ENCODE measurements at places on chromosomes 1 and 21.

GRCh38 chr1:223754681-223755431 lies 42.5 kb downstream of the CAPN2 start:
- DNase-seq = no peak

DNA sequence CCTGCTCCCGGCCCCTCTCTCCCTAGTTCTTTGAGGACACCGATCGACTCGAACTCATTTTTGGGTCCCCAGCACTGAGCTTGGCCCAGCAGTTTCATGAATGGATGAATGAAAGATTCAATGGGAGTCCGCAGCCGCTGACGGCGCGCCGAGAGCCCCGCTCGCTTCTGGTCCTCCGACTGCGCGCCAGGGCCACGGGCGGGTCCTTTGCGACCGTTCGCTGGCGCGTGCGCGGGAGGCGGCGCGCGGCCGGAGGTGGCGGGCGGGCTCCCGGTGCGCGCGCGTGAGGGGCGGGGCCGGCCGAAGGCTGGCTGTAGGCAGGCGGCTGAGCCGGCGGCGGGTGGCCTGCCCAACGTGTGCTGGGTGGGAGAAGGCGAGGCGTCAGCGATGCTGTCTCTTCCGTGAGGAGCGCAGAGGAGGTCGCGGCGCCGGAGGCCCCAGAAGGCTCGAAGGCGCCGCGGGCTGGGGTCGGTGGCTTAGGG lies at the start of gene MAST2:
Gene MAST2 (plus strand): TSS at position 314 of the 482 bp plus-strand sequence. CDS start 284 bp downstream, outside the sequence.
- DNase-seq = peak; percentile 74

DNA sequence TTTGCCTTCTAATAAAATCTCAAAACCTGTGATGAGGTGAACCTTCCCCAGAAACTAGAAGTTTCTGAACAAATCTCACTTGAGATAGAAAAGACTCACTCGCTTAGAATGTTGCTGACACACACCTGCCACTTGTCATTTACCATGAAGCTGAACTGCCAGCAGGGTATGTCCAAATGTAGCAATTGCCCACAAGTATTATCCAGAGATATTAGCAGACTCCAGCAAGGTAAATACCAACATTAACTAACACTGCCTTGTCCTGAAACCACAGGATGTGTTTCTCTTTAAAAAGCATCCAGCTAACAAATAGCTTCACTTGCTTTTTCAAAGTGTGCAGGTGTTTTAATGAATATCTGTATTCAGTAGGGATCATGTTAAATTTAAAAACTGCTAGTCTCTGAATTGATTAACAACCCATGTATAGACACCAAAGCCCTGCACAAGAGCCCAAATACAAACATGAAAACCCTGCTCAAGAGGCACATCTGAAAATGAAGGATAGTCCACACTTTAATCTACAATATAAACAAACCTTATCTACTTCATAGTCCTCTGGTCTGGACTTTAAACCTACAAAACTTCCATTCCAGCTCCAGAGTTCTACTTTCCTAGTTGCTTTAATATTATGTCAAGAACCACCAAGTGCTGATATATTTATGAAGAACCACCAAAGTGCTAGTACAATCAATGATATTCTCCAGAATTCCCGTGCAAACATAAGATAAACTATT lies 19.3 kb downstream of the KRTAP8-1 start:
- DNase-seq = no peak

GRCh38 chr1:21262293-21263051 lies 27.8 kb downstream of the ECE1 start:
- DNase-seq = no peak

DNA sequence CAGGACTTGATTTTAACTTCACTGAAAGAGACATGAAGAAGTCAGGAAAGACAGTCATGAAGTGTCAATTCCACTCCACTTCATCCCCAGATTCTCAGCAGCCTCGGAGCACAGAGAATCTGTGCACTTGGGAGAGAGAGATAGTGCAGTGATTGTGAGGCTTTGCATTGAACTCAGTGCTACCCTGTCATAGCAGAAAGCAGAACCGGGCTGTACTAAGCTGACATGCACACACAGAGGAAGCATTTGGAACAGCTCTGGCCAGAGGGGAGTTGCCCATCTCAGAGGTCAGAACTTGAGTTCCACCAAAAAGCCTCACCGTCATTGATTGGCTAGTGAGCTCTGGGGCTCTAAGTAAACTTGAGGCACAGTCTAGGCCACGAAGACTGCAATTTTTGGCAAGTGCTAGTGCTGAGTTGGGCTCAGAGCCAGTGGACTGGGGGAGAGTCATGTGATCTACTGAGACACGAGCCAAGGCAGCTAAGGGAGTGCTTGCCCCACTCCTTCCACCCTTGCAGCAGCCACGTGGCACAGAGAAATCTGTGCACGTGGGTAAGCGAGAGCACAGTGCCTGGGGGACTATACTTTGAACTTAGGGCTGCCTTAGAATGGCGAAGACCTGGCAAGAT lies 810.2 kb upstream of the ADAMTS5 start:
- no peak for DNase-seq

GRCh38 chr1:45299981-45300668 lies 26.6 kb upstream of the HPDL start:
- peak; percentile 18 for DNase-seq

DNA sequence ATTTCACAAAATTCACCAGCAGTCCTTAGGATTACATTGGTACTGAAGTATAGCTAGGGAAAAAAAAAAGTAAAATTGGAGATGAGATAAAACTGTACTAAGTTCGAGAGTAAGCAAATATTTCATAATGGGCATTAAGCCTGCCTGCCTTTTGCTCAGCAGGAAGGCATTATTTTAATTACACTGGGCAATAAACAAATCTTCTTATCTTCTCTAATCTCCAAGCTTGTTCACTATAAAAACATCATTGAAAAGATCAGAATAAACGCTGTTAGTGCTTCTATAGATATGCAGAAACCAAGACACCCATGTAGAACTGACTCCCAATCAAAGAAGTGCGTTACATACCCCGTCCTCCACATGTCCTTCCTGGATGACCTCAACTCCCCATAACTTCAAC lies 174.2 kb upstream of the CHODL start:
- DNase-seq = no peak

GRCh38 chr1:230772457-230773395 lies 25.5 kb downstream of the CAPN9 start:
- no peak for DNase-seq

DNA sequence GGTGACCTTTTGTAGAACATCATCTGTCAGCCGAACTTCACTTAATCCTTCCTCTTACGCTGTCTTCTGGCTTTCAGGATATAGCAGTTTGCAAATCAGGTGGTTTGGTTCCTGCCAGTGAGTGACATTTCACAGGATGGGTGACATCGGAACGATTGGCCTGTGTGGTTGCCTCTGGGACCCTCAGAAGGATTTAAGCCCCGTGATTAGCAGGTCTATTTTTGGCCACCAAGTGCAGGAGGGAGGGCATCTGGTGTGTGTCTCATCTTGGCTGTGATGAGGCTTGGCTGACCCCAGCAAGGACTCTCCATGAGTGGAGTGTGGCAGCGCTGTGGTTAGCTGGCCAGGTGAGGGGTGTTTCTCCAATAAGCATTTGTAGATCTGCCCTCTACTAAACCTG lies 407.6 kb upstream of the VAMP3 start:
- DNase-seq = no peak

- DNase-seq = no peak
Observed at GRCh38 chr1:162206749-162207635, 137.5 kb downstream of the NOS1AP start.

DNA sequence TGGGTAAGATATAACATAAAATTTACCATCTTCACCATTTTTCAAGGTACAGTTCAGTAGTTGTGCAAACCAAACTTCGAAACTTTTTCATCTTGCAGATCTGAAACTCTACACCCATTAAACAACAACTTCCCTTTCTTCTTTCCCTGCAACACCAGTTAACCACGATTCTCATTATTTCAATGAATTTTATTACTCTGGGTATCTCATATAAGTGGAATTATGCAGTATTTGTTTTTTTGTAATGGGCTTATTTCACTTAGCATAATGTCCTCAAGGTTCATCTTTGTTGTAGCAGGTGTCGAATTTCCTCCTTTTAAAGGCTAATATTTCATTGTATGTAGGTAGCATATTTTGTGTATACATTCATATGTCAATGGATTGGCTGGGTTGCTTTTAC lies 146.1 kb downstream of the SPATA46 start:
- no peak for DNase-seq

DNA sequence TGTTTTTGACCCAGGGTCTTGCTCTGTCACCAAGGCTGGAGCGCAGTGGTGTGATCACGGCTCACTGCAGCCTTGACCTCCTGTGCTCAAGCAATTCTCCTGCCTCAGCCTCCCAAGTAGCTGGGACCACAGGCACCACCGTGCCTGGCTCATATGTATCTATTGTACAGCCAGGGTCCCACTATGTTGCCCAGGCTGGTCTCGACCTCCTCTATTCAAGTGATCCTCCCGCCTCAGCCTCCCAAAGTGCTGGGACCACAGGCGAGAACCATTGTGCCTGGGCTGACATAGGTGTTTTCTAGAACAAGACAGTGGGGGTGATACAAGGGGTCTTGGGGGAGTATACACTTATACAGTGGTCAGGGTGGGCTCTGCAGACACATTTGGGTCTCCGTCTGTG lies 17.5 kb downstream of the FTCD start:
- no peak for DNase-seq

DNA sequence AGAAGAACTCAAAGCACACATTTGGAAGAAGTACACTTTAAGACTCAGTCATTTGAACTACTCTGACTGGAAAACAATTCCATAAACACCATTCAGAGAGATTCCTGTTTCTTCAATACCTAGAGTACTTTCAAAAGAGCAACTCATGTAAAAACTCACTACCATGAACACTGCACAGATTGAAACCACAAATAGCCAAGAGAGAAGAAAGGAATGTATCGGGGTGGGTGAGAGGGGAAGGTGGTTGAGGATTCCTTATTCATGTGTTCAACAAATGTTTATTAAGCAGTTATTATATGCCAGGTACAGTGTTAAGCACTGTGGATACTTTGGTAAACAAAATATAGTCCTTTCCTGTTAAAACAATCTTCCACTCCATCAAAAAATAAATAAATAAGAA lies 64.7 kb downstream of the NRIP1 start:
- no peak for DNase-seq

DNA sequence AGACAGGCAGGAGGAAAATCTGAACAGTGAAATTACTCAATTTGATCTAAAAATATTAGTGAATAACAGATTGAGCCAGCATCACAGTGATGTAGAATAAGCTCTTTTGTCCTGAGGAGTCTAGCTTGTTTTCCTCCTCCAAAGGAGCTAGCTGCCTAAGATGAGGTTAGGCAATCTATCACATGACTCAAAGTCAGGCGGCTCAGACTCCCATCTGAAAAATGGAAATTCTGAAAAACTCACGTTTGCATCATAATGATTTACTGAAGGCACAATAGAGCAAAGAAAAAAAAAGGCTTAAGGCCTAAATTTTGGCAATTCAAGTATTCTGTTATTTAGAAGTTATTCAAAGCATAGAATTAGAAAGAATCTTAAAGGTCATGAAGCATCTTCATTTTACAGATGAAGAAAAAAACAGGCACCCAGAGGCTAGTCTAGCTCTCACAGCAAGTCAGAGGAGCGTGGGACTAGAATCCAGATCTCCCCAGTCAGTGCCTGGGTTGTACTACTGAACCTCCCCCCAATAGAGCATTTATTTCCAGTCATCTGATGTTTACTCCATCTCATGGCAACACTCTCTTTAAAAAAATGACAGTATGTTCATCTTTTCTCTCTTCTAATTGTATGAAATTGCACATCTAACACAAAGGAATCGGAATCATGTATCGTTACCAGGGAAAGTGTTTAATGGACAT lies 62.5 kb upstream of the ATF3 start:
- DNase-seq = no peak

GRCh38 chr1:18681423-18681835 lies 50.8 kb downstream of the PAX7 start:
- no peak for DNase-seq

GRCh38 chr1:112770724-112771123 lies 55.6 kb upstream of the PPM1J start:
- DNase-seq = no peak

GRCh38 chr1:71047635-71048607 lies at the start of gene PTGER3:
PTGER3 (minus strand) TSS chr1:71047816; CDS start chr1:71047577, 239 bp downstream.
- DNase-seq = no peak

DNA sequence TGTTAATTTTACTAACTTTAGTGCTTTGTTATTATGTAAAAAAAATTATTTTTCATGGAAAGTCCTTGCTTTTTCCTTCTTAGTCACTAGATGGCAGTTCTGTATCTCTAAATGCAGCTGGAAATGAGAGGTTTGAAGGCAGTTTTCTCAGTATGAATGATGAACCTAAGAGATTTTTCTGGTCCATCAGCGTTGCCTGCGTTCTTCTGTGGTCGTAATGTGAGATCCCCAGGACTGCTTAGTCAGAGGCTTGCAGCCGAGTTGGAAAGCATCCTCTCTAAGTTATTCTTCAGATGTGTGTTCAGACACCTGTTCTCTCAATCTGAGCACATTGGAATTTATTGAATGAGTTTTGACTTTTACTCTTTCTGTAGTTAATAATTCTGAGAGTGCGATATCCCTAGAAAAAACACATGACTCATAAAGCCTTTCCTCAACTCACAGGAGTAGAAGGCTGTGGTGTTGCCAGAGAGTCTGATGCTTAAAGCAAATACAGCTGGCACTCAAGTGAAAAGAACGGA lies 99.3 kb downstream of the FMN2 start:
- no peak for DNase-seq

GRCh38 chr1:164601399-164602100 lies 42.6 kb downstream of the PBX1 start:
- DNase-seq = no peak

- no peak for DNase-seq
Observed at GRCh38 chr1:5427026-5427613, 565.1 kb downstream of the NPHP4 start.

- DNase-seq = no peak
Observed at GRCh38 chr1:36643371-36644270, 160.9 kb upstream of the CSF3R start.

DNA sequence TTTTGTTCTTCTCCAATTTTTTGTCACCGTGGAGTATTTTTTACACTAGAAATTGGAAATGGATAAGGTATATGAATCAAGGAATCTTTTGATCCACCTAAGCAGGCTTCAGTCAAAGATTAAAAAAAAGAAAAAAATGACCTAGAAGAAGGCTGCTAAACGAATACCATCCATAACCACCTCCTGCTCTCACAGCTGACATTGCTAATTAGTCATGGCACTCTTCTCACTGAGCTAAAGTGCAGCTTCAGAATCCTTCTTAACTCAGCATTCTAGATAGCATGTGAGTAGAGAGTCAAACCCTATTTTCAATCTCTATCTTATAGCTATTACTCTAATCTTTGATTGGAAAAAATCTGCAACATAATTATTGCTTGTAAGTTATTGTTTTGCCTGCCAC lies 40.2 kb upstream of the ST6GALNAC5 start:
- DNase-seq = no peak

GRCh38 chr1:41623736-41624135 lies 139.3 kb upstream of the EDN2 start:
- no peak for DNase-seq

DNA sequence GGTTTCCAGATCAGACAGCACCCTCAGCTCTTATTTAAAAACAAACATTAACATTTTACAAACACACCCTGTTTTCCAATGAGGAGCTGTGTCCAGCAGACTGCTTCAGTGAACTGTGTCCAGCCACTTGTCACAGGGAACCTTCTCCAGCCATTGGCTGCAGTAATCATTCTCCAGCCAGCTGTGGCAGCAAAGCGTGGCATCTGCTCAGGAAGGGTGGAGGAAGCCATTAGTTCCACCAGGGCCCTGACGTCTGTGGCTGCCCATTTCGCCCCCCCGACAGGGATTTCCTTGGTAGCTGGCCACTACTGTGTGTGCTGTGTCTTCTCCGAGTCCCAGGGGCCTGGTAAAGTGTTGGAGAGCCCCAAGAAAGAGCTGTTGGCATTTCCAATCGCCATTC lies 62.9 kb upstream of the SELENON start:
- DNase-seq = no peak

GRCh38 chr1:199399996-199400724 lies 627.4 kb upstream of the NR5A2 start:
- DNase-seq = no peak

All from effector memory CD4-positive, alpha-beta T cell (primary cell).